ENCODE measurements at places on chromosomes 3 and 15.

DNA sequence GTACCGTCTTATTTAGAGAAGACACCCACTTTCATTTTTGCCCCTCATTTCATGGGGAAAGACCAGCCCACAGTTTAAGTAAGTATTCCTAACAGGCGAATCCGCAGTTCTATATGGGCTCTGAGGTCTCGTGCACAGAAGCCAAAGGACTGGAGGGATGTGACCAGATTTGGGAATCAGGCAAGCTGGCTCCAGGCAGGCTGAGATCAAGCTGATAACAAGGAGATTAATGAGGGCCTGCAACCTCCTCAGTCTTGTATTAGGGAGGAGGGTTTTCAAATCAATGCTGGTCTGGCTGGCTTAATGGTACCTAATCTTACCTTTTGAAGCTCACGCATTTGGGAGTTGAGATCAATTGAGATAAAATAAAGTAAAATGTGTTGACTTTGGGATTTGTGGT lies 15.3 kb downstream of the ST8SIA2 start:
- DNase-seq: peak; percentile 91

GRCh38 chr15:39573287-39573686 lies 7.6 kb upstream of the THBS1 start:
- no peak for DNase-seq

GRCh38 chr3:9778143-9779074 lies 8.7 kb upstream of the CAMK1 start:
- no peak for DNase-seq

GRCh38 chr3:50525987-50526386 lies 22.6 kb upstream of the CACNA2D2 start:
- no peak for DNase-seq

DNA sequence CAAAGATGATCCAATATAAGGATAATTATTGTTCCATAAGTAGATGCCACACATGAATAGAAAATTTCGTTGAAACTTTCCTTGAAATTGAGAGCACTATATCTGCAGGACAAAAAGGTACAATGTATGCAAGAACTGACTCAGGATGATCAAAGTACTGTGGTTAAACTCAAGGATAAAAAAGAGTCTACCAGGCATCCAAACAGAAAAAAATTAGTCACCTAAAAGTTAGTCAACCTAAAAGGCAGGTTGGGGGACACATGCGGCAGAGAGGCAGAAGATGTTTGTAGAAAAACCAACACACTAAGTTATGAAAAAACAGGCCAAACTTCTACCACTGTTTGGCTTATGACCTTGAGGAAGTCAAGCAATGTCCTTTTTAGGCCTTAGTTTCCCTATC lies 68.7 kb downstream of the GSK3B start:
- no peak for DNase-seq

DNA sequence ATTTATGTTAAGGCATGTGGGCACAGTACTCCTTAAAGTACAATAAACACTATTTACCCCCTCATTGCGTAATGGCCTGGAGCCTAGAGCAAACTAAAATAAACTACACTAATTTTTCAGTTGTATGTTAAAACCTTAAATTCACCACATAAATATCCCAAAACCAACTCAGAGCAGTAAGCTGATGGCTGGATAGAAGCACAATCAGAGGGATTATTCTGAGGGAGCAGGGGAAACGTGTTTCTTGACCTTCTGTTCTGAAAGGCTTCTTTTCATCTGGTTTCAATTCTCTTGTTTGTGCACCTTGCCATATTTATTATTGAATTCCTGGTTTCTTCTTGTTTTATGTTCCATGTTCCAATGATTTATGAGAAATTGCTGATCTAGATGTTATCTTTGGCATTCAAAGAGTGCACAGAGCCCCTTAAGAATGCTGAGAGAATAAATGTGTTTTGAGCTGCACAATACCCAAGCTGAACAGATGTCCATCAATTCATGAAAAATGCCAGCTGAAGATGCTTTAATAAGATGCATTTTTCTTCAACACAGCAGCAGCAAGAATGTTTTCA lies 29.6 kb downstream of the RPL22L1 start:
- DNase-seq: no peak

DNA sequence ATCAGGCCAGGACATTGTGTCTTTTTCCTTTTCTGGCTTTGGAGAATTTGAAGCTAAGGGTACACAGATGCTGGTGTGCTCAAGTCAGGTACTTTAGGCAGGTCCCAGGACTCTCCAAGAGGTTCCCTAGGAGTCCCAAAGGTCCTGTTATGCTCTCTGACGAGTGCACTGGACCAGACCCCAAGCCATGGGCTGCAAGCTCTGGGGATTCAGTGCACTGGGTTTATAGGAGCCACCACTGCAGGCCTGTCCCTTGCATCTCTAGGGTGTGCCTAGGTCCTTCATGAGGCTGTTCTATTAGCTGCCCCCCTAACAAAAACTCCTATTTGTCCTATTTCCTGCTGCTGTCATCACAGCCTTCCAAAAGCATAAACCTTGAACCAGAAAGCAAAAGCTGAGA lies 31.9 kb upstream of the BFSP2 start:
- no peak for DNase-seq

GRCh38 chr3:177147790-177148189 lies 49.5 kb downstream of the TBL1XR1 start:
- no peak for DNase-seq

- DNase-seq: no peak
Observed at GRCh38 chr3:6809349-6809748, 51.6 kb upstream of the GRM7 start.

DNA sequence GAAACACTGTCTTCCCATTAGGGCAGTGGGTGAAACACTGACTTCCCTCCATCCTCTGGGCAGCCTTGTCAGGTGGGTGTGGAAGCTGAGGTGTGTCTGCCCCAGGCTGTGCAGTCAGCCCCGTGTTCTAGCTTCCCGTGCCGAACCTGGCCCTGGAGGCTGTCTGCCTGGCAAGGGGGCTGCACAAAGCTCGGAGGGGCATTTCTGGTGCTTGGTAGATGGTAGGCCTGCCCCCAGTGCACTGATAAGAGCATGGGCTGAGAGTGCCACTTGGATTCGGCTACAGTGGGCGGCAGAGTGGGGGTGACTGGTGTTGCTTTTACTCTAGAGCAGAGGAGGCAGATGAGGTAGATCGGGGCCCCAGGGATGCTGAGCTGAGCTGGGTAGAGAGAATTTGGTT lies 21.3 kb downstream of the IGF1R start:
- no peak for DNase-seq

- DNase-seq: peak; percentile 44
Observed at GRCh38 chr3:198079771-198080520, 119.9 kb downstream of the LMLN start.

DNA sequence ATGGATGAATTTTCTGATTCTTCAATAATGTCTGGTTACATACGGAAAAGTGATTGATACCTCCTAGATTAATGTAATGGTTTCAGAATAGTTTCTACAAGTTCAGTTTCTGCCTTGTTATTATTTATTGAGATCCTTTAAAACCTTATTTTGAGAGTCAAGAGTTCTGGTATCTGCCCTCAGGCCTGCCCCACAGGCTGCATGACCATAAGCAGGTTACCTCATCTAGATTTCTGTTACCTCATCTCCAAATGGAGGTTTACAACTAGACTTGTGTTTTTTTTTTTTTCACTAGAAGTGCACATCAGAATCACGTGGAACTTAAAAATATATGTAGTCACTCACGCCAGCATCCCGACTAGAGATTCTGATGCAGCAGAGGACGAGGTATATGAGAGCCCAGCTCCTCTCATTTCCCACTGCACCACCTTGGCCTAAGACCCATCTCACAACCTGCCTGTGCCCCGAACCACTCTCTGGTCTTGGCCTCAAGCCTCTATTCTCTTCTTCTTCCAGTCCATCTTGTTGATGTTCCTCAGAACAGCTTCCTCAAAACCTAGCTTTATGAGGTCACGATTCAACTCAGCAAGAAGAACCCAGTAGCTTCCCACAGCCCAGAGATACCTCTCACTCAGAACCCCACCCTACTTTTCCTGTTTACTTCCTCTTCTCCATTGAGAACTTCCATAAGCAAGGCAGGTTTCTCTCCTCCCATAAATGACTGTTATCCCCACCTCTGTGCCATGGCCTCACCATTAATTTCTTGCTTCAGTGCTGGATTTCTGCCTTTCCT lies 353.4 kb downstream of the CHST2 start:
- no peak for DNase-seq

- DNase-seq: no peak
Observed at GRCh38 chr3:113194823-113195401, 16.4 kb upstream of the BOC start.

- DNase-seq: no peak
Observed at GRCh38 chr3:102741105-102741504, 306.3 kb downstream of the ZPLD1 start.

DNA sequence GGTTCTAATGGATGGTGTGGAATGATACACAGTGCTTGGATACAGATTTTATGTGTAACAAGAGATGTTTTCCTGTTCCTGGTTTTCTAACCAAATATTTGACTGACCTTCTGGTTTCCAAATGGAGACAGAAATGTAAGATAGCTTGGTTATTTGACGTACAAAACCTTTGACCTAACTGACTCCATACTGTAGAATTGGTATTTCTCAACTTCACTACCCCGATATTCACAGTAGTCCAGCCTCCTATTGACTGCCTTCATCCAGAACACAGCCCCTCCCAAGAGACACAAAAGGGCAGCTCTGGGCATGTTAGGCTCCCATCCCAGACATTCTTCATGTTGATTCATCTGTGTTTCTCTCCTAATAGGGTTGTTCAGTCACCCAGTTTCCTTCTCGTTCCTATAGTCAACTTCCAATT lies 33.4 kb downstream of the MYO1E start:
- no peak for DNase-seq

- DNase-seq: no peak
Observed at GRCh38 chr3:13517253-13517977, 31.5 kb upstream of the FBLN2 start.

GRCh38 chr15:63531586-63531985 lies 27.2 kb downstream of the USP3 start:
- DNase-seq: peak; percentile 47

GRCh38 chr15:80587007-80587406 lies 108.1 kb upstream of the ABHD17C start:
- DNase-seq: no peak

- DNase-seq: no peak
Observed at GRCh38 chr3:139770577-139770976, 92.8 kb upstream of the NMNAT3 start.

DNA sequence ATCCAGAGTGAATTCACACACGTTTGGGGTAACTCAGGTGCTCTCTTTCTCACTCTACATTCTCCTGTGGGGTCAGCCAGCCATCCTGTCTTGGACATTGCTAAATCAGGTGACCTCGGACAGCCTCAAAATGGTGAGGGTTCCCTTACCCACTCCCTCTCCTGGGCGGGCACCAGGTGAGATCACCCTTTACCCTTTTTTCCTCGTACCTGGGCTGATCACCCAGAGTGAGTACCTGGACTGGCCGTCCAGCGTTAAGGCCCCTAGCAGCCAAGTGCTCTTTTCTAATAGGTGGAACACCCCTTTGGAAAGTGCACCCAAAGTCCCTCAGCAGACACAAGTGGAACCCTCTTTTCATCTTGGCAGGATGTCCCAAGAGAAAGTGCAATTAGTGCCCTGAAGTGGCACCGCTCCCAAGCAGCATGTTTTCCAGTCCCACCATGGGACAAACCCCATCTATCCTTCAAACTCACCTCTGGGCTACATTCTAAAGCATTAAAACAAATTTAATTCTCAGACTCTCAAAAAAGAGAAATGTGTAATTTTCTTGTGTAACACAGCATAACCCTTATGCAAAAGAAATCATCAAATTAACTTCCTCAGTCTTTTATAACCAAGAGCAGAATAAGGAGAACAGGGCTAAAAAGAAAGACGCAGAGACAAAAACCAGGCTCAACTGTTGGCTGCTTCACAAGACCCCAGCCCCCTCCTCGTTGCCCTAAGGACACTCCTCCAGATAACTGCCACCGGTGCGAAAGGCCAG lies 20.7 kb downstream of the TRANK1 start:
- no peak for DNase-seq

DNA sequence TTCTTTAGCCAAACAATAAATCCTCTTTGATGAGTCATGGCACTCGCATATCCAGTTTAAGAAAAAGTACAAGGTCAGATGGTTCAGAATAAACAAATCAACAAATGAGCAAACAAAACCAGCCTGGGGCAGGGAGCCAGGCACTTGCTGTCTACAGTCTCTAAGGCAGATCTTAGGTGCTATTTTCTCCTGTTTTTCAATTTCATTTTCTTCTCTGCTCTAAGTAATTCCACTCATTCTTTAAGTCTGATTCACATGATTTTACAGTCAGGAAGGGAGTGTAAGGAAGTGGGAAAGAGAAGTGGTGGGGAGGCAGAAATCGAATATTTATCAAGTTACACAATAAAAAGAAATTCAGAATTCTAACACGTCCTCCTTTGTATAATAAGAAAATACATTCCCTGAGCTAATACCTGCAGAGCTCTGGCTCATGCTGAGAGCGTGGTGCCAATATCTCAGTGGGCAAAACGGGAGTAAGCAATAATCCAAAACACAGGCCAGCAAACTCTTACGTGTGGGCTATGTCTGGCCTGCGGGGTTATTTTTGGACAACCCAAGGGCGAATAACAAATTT lies 298.6 kb downstream of the ADAMTS17 start:
- no peak for DNase-seq

GRCh38 chr3:194133661-194134230 lies 2.2 kb upstream of the HES1 start:
- DNase-seq: peak; percentile 81

GRCh38 chr3:38579141-38579540 lies 70.3 kb downstream of the SCN5A start:
- DNase-seq: no peak

DNA sequence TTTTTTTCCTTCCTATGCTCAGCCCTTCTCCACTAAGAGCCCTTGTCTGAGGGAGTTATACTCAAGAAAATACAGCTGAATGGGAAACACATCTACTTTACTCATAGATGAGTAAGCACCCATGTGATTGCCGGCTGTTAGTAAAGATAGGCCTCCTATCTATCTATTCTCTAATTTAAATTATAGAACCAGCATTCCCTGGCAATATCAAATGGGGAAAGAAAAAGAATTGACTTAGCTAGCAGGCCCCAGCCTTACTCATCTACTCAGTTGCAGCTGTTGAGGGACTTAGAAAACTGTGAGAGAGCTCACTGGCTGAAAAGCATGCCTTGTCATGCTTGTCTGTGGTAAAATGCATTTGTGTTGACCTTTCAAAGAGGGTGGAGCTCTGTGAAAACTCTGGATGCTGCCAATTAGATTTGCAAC lies 116.9 kb upstream of the LRRFIP2 start:
- DNase-seq: no peak

- DNase-seq: no peak
Observed at GRCh38 chr15:49270541-49271421, 100.7 kb downstream of the GALK2 start.

DNA sequence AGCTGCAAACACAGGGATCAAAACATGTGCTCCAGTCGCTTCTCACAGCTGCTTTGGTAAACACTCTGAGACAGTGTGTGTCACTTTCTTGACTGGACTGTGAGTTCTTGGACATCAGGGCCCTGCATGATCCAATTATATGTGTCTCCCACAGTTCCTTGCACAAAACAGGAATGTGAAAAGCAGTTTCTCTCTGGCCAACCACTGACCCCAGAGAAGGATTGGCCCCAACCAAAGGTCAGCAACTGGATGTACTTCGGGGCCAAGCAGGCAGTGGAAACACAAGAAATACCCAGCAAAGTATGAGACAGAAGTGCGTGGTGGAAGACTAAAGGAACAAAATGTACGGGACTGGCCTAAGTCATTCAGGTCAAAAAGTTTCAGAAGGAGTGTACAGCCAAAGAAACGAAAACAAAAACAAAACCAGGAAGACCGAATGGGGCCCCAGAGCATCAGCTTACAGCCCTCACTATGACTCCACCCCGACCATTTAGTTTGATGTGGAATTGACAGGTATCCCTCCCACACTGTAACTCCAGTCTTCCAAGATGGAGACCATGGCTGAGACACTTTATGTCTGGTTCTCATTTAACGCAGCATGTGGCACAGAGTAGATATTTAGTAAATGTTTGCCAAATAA lies 76.7 kb upstream of the LPP start:
- no peak for DNase-seq

All from NCI-H82 (cell line).